Smooth muscle cell of the coronary artery (primary cell): ENCODE measurements at places on chromosomes 12 and 14. TPM values are rescaled to one million over a fixed set of nuclear protein-coding genes. Genes with fewer than 3 reads are reported as not detected.

SYCP3 gene
- total RNA-seq: 0.08 and 0.12 TPM in 2 replicates

CCDC175 gene
- not detected in 2 replicates for total RNA-seq

SYNE3 gene
- 2.1 and 19.2 TPM in 2 replicates for total RNA-seq

CSRP2 gene
- total RNA-seq: 13.5 and 29.0 TPM in 2 replicates

MAP4K5 gene
- total RNA-seq: 26.2 and 35.9 TPM in 2 replicates

BMP4 gene
- 5.0 and 16.8 TPM in 2 replicates for total RNA-seq

GUCY2C gene
- not detected in 2 replicates for total RNA-seq

EGLN3 gene
- 0.08 and 1.3 TPM in 2 replicates for total RNA-seq

RASSF9 gene
- total RNA-seq: 1.1 and 1.2 TPM in 2 replicates

PPFIBP1 gene
- total RNA-seq: 70.1 and 78.1 TPM in 2 replicates

MYF5 gene
- not detected in 2 replicates for total RNA-seq

PTPRQ gene
- 0.08 and 0.23 TPM in 2 replicates for total RNA-seq

TOMM20L gene
- total RNA-seq: not detected in 2 replicates

LRP1 gene
- 245 and 1,121 TPM in 2 replicates for total RNA-seq

SLC25A47 gene
- not detected in 2 replicates for total RNA-seq

SMCO2 gene
- total RNA-seq: 0.08 TPM in 1 of 2 replicates, not detected in the other

AMDHD1 gene
- 0.15 TPM in 1 of 2 replicates, not detected in the other for total RNA-seq

SIX6 gene
- not detected in 2 replicates for total RNA-seq

A2ML1 gene
- under 0.01 TPM in 1 of 2 replicates, not detected in the other for total RNA-seq

TEX22 gene
- 0.23 TPM in 2 replicates for total RNA-seq

CLEC1B gene
- not detected in 2 replicates for total RNA-seq

CEP290 gene
- total RNA-seq: 5.7 and 8.1 TPM in 2 replicates
